ENCODE measurements at places on chromosomes 5 and 9.

DNA sequence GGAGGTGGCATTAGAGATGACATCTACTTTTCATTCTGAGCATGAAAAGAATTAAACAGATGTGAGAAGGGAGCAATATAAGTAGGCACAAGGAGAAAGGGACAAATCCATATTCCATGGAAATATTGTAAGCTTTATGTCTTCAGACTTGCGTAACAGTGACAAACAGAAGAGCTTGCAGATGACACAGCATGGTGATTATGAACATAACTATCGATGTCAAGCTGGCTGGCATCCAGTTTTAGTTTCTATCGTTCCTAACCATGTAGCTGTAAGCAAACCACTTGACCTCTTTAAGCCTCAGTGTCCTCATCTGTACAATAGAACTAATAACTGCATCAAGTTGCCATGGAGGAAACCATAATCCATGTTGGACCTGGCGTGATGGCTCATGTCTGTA lies 246.7 kb upstream of the ADRA1B start:
- no peak for DNase-seq

GRCh38 chr5:147426640-147427327 lies 83.1 kb downstream of the DPYSL3 start:
- DNase-seq, result no peak

GRCh38 chr5:116814626-116815385 lies 240.2 kb upstream of the SEMA6A start:
- no peak for DNase-seq

- DNase-seq, result no peak
Measured at GRCh38 chr5:139016186-139016585, 141.1 kb upstream of the LRRTM2 start.

DNA sequence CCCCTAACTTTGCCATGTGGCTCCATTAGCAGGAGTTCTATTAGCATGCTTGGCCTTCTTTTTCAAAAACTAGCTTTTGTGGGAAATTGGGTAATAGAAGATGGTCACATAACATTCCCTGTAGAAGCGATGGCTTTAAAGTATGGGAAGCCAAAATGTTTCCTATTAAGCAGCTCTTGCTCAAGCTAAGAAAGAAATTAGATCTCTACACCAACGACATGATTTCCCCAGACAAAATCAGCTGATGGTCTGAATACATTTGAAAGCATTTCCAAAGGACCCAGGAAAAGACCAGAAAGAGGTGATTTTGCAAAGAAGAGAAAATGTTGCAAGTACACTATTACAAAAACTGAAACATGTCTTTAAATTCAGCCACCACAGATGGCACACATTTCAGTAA lies 4.8 kb upstream of the NFIL3 start:
- DNase-seq, result no peak

DNA sequence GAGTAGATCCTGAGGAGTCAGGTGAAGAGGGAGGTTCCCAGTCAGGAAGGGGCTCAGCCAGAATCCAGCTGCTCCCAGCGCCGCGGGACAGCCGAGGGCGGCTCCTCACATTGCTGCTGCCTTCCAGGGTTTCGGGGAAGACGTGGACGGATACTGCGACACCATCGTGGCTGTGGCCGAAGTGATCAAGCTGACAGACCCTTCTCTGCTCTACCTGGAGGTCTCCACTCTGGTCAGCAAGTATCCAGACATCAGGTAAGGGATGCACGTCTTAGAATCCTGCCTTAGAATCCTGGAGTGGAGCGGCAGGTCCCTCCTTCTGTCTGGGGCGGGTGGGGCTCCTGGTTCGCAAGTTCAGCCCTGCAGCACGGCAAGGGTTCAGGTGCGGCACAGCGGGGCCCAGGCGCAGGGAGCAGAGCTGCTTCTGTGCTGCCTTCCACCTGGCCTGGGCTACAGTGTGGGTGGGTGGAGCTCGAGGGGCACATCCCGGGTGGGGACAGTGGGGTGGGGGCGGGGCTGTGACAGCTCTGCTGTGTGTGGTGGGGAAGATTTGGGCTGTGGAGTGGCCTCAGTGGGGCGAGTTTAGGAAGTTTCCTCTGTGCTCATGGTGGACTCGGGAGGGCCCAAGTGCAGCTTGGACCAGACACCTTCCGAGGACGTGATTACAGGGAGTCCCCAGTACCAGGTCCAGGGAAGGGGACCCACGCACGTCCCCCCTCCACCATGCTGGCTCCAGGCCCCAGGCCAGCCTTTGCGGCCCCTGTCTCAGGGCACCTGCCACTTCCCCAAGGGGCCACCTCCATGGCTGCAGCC lies 22.8 kb downstream of the EXOC3 start:
- DNase-seq, result no peak

GRCh38 chr9:27499451-27499850 lies 24.6 kb upstream of the IFNK start:
- no peak for DNase-seq

DNA sequence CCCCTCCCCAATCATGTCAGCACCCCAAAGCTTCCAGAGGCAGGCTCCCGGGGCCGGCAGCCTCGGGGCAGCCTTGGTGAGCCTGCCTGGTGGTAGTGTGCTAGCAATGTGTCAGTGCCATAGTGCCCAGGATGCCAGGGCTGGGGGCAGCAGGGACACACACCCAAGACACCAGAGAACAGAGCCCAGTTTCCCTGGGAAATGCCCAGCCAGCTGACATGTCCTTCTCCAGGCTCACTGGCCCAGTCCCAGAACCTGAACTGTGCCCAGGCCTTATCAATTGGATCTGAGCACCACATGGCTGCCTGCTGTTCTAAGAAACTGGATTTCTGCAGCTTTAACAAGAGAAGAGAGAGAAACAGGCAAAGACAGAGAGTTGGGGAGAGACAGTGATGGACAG lies 74.9 kb upstream of the LRRTM2 start:
- no peak for DNase-seq

- DNase-seq, result no peak
Measured at GRCh38 chr9:82829818-82830217, 233.1 kb downstream of the RASEF start.

GRCh38 chr9:114021578-114021977 lies 56.5 kb downstream of the AMBP start:
- no peak for DNase-seq

DNA sequence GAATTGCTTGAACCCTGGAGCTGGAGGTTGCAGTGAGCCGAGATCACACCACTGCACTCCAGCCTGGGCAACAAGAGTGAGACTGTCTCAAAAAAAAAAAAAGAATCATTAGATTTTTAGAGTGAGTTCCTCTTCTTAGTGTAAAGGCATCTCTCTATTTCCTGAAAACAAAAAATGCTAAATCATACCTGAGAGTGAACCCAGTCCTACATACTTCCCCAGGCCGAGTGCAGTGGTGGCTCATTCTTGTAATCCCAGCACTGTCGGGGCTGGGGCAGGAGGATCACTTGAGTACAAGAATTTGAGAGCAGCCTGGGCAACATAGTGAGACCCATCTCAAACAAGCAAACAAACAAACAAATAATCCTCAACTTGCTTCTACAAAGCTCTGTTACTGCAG lies 38.2 kb upstream of the LPAR1 start:
- DNase-seq, result no peak

- DNase-seq, result no peak
Measured at GRCh38 chr9:16121168-16121567, 568.3 kb downstream of the CCDC171 start.

DNA sequence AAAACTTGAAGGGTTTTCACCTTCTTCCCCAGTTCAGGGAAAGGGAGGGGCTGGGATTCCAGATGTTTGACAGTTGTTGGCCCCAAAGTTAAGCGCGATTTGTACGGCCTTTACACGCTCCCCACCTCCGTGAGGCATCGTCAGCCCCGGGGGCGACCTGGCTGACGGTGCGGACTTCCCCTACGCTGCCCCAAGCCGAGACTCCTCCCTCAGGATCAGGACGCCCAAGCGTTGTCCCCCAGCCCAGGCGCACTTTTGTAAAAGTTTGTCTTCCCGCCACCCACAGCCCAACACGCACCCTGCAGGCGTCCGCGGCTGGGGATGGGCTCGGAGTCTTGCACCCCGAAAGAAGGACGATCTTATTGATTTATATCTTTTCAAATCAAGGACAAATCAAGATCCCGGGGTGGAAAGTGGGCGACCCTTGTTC lies 713 bp downstream of the MOB3B start:
- peak; percentile 48 for DNase-seq

DNA sequence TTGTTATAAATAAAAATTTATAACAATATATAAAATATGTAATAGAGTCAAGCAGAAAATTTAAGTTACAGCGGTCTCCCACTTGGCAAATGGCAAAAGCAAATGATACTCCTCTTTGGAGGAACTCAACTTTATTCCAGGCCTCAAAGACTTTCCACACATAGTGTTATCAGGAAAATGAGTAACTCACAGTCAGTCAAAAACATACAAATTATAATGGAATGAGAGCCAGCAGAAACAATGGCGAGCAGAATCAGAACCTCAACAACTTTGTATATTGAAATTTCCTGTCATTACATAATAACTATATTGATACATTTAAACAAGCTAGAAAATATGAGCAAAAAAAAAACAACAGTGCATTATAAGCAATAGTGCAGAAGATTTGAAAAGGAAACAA lies 45.2 kb downstream of the ABLIM3 start:
- no peak for DNase-seq

DNA sequence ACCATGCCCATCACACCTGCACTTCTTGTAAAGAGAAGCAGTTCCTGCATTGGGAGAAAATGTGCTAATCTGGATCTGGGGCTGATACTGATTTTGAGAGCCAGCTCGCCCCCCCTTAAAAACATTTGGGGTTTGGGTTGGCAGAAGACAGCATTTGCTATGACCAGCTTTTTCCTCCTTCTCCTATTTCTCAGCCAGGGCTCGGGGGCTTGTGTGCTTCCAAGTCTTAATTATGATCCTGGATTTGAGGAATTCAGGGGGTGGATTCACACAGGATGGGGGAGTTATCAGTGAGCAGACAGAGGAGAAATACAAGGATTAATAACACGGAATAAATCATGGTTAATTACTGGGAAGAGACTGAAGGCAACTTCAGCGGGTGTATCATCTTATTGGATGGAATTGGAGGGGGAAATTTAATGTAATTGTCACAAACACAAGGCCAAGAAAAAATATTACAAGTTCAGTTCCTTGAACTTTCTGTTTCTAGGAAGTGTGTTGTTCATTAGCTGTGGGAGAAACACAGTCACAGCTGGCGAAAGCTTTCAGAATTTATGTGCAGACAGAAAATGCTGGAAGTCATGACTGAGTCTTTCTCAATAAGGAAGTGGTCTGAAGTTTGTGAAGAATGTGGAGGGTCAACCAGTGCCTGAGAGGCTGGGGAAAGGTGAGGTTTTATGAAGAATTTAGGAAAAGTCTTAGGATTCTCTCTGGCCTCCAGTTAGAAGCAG lies 15.3 kb downstream of the C9orf152 start:
- DNase-seq, result no peak

- no peak for DNase-seq
Measured at GRCh38 chr9:74147906-74148305, 349.2 kb upstream of the RORB start.

DNA sequence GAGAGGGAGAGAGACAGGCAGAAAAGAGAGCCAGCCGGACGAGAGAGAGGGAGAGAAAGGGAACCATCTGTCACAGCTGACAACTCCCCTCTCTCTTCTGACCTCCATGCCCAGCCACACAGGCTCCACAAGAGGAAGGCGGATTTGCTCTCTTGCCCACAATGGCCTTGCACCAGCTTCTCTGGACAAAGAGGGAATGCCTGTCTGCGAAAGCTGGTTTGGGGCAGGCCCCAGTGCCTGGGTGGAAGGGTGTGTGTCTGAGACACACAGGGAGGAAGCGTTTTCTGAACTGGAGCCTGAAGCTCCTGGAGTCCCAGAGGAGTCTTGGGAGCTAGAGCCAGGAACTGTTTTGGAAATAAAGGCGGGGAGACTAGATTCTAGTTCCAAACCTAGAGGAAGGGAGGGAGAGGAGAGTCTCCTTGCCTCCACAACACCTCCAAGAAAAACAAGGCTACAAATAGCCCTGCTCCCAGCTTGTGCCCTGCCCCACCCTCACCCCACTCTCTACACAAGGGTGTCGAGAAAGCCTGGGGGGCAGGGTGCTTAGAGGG lies 12.5 kb downstream of the C1QTNF2 start:
- no peak for DNase-seq

GRCh38 chr5:44809956-44810420 lies 1.2 kb downstream of the MRPS30 start:
- DNase-seq, result no peak

DNA sequence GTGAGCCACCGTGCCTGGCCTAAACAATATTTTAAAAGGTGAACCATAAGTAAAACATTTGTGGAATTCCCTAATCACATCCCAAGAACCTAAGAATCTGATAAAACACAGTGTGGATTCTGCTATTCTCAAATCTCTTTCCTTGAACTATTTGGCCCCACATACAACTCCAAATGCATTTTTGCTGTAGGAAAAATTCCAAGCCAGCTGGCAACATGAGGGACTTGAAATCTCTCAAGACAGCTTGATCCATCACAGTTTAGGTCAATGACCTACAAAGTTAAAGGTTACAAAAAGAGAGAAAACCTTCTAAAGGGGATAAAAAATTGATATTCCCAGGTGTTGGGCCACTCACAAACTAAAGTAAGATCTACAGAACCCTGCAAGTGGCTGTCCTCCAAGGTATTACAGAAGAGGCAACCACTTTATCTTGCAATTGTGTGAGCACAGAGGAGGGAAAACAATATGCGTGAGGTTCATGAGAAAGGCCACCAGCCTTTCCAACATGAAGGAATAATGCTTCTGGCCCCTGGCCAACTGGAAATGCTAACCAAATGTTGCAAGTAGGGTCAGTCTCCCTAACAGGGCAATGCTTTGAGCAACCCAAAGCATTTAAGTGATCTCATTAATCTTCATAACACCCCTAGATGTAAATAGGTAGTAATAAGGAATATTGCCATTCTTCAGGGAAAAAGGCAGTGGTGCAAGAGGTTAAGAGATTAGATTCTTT lies 221.4 kb downstream of the SEMA5A start:
- no peak for DNase-seq

DNA sequence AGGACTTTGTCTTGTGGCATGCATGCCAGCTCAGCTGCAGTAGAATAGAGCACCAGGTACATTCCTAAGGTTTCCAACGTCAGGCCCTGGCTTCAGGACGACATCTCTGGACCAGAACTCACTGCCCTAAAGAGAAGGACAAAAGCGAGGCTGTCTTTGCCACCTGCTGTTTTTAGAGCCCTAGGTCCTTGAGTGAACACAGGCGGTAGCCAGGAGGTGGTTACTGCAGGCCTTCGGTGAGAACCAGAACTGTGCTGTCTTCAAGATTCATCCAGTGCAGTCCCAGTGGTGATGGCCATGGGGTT lies 288.9 kb upstream of the CDH18 start:
- DNase-seq, result no peak

- DNase-seq, result no peak
Measured at GRCh38 chr5:146662229-146662628, 146.2 kb upstream of the GPR151 start.

GRCh38 chr5:37492778-37493555 lies 113.8 kb downstream of the WDR70 start:
- DNase-seq, result no peak

GRCh38 chr5:179368806-179369529 lies 23.7 kb upstream of the ADAMTS2 start:
- no peak for DNase-seq

All from activated naive CD4-positive, alpha-beta T cell treated with Interleukin-2 at 50 U/mL for 16 hours (primary cell).